ENCODE measurements at places on chromosomes 7 and 10.

DNA sequence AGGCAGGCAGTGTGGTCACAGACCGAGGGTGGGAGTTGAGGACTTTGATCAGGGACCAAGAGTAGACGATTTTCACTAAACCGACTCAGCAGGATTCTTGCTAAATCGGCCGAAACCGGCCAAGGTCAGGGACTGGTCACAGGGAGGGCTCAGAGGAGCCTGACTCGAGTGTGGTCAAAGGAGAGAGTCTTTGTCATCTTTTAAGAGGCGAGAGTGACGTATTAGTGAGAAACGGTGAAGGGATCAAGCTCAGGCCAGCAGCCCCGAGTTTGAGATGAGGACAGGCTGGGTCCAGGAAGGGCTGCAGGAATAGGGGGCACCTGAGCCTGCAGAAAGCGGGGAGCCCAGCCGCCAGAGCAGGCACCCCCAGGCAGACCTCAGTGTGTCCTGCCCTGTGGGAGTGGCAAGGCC lies 41.6 kb upstream of the FAM20C start:
- H3K4me1 ChIP-seq, result peaks cover 9% of the 10 kb centered on the region
- H3K4me3 ChIP-seq, result no peak overlapping the region
- no peaks in the 10 kb centered on the region for H3K36me3 ChIP-seq

GRCh38 chr7:44402401-44403060 lies 77.1 kb upstream of the CAMK2B start:
- no peak overlapping the region for H3K27ac ChIP-seq
- DNase-seq, result no peak
- no peaks in the 10 kb centered on the region for H3K4me1 ChIP-seq
- H3K4me3 ChIP-seq, result no peak overlapping the region

GRCh38 chr7:35623381-35623780 lies 71.6 kb downstream of the HERPUD2 start:
- no peak overlapping the region for H3K4me3 ChIP-seq
- H3K27ac ChIP-seq, result no peak overlapping the region
- peaks cover 4% of the 10 kb centered on the region for H3K36me3 ChIP-seq
- no peaks in the 10 kb centered on the region for H3K4me1 ChIP-seq

DNA sequence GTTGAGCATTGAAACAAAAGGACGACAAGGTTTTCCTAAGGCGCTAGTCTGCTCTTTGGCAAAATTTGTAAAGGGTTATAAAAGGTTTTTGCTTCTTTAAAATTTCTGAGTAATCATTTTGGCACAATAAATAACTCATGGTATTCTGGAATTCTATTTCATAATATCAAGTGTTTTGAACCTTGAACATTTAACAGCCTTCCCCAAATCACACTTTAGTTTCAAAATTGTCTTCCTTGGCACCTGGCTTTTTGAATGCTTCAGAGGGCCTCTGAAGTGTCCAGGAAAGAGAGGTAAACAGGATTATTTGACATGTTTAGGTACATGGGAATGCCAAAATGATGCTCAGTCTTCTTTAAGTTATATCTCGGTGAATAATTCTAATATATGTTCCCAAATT lies 220.8 kb downstream of the PHF14 start:
- no peak for DNase-seq
- no peaks in the 10 kb centered on the region for H3K36me3 ChIP-seq
- no peak overlapping the region for H3K4me3 ChIP-seq

- no peak overlapping the region for H3K4me3 ChIP-seq
- H3K27me3 ChIP-seq, result no peaks in the 10 kb centered on the region
- H3K36me3 ChIP-seq, result no peaks in the 10 kb centered on the region
- peaks cover 11% of the 10 kb centered on the region for H3K4me1 ChIP-seq
- no peak overlapping the region for H3K27ac ChIP-seq
Measured at GRCh38 chr10:47020471-47020870, 109.2 kb downstream of the PTPN20 start.

- H3K4me3 ChIP-seq, result peak overlapping the region; percentile 97
- H3K36me3 ChIP-seq, result no peaks in the 10 kb centered on the region
- H3K27ac ChIP-seq, result no peak overlapping the region
- peaks cover 16% of the 10 kb centered on the region for H3K4me1 ChIP-seq
- peak; percentile 33 for DNase-seq
Measured at GRCh38 chr10:91799612-91799975, 1.4 kb downstream of the TNKS2 start.

DNA sequence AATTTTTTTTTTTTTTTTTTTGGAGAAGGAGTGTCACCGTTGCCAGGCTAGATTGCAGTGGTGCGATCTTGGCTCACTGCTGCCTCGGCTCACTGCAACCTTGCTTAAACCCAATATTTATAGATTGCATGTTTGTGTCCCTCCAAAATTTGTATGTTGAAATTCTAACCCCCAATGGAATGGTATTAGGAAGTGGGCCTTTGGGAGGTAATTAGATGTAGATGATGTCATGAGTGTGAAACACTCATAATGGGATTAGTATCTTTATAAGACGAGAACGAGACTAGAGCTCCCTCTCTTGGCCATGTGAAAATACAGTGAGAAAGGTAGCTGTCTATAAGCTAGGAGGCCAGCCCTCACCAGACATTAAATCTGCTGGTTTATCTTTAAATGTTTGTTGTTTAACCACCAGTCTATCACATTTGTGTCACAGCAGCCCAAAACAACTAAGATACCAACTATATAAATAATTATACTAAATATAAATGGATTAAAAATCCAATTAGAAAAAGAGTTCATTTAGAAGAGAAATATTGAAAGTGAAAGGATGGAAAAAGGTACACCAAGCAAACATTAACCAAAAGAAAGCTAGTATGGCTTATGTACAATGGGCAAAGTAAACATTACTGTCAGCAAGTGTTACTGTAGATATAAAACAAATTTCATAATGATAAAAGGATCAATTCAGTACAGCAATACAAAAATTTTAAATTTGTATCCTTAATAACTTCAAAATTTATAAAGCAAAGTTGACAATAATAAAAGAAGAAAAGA lies 9.3 kb downstream of the TCAF1 start:
- H3K27ac ChIP-seq, result no peak overlapping the region
- H3K4me3 ChIP-seq, result no peak overlapping the region
- peak; percentile 15 for DNase-seq
- H3K36me3 ChIP-seq, result no peaks in the 10 kb centered on the region
- no peaks in the 10 kb centered on the region for H3K27me3 ChIP-seq

DNA sequence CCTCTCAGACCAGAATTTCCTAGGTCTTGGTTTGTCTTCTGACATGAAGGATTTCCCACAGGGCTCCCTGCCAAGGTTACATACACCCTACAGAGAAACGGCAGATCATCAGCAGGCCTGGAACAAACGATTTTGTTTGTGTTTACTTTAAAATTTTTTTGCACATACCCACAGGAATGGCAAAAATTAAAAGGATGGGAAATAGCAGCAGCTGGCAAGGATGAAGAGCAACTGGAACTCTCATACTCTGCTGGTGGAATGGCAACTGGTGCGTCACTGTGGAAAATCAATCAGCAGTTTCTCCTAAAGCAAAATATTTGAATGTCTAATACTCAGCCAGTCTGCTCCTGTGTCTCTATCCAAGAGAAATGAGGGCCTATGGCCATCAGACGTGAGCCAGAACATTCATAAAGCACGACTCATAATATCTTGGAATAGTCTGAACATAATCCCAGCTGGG lies 6.5 kb downstream of the BAIAP2L1 start:
- peak; percentile 90 for DNase-seq
- no peaks in the 10 kb centered on the region for H3K36me3 ChIP-seq
- H3K4me1 ChIP-seq, result peaks cover 3% of the 10 kb centered on the region
- H3K4me3 ChIP-seq, result no peak overlapping the region
- H3K27me3 ChIP-seq, result no peaks in the 10 kb centered on the region
- peak overlapping the region; percentile 26 for H3K27ac ChIP-seq

GRCh38 chr7:133433165-133433812 lies 180.4 kb downstream of the EXOC4 start:
- H3K4me1 ChIP-seq, result peaks cover 6% of the 10 kb centered on the region
- H3K27me3 ChIP-seq, result no peaks in the 10 kb centered on the region
- no peak overlapping the region for H3K4me3 ChIP-seq
- H3K27ac ChIP-seq, result no peak overlapping the region
- no peaks in the 10 kb centered on the region for H3K36me3 ChIP-seq

- H3K27ac ChIP-seq, result peak overlapping the region; percentile 99
- peak; percentile 38 for DNase-seq
- peak overlapping the region; percentile 19 for H3K4me3 ChIP-seq
Measured at GRCh38 chr7:27678617-27679260, 16.1 kb upstream of the HIBADH start.

GRCh38 chr7:150695654-150696053 lies 10.1 kb downstream of the GIMAP2 start:
- no peak overlapping the region for H3K4me3 ChIP-seq
- DNase-seq, result no peak
- H3K36me3 ChIP-seq, result no peaks in the 10 kb centered on the region
- no peaks in the 10 kb centered on the region for H3K4me1 ChIP-seq
- H3K27ac ChIP-seq, result no peak overlapping the region

GRCh38 chr10:129970465-129971364 lies 6.6 kb upstream of the EBF3 start:
- H3K27ac ChIP-seq, result no peak overlapping the region
- H3K4me3 ChIP-seq, result no peak overlapping the region
- no peaks in the 10 kb centered on the region for H3K4me1 ChIP-seq
- DNase-seq, result no peak

- no peak overlapping the region for H3K4me3 ChIP-seq
- H3K36me3 ChIP-seq, result no peaks in the 10 kb centered on the region
- DNase-seq, result peak; percentile 83
- H3K27ac ChIP-seq, result no peak overlapping the region
Measured at GRCh38 chr7:117008886-117009531, 55.7 kb downstream of the ST7 start.

DNA sequence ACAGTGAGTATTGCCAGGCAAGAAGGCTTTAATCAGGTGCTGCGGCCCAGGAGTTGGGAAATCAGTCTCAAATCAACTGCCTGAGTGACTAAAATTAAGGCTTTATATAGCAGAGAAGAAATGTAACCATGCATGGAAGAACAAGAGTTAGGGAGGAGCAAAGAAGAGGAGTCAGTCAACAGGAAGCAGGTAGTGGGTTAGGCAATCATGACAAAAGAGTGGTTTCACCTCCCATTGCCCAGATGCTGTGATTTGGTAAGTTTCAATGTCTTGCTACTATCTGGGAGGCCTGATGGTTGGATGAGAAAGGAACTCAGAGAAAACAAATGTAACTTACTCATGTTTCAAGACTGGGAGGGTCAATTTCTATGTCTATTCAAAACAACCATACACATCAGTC lies 998.3 kb downstream of the GATA3 start:
- H3K36me3 ChIP-seq, result no peaks in the 10 kb centered on the region
- H3K4me3 ChIP-seq, result no peak overlapping the region
- no peaks in the 10 kb centered on the region for H3K27me3 ChIP-seq
- DNase-seq, result no peak

- no peak for DNase-seq
- H3K4me3 ChIP-seq, result no peak overlapping the region
- H3K36me3 ChIP-seq, result no peaks in the 10 kb centered on the region
- H3K4me1 ChIP-seq, result peaks cover 5% of the 10 kb centered on the region
- no peaks in the 10 kb centered on the region for H3K27me3 ChIP-seq
- no peak overlapping the region for H3K27ac ChIP-seq
Measured at GRCh38 chr7:43849047-43849446, 20.3 kb downstream of the MRPS24 start.

DNA sequence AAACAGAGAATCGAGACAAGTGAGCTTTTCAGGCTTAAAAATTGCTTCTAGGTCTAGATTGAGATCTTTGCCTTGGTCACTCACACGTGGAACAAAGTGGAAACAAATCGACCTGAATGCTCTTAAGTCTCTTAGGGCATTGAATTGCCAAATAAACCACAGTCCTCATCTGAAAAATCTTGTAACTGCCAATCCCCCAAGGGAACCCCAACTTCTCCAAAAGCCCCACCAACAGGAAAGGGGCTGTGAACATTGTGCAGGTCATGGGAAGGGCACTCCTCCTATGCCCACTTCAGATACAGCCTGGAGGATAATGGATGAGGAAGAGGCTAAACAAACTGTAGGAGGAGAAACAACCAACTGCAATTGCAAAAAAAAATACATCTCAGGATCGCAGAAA lies 91.3 kb downstream of the DGKI start:
- no peaks in the 10 kb centered on the region for H3K27me3 ChIP-seq
- no peak overlapping the region for H3K4me3 ChIP-seq
- H3K36me3 ChIP-seq, result no peaks in the 10 kb centered on the region
- no peak overlapping the region for H3K27ac ChIP-seq
- H3K4me1 ChIP-seq, result peaks cover 21% of the 10 kb centered on the region

GRCh38 chr10:16381083-16381482 lies 55.7 kb upstream of the PTER start:
- H3K4me3 ChIP-seq, result no peak overlapping the region
- no peaks in the 10 kb centered on the region for H3K4me1 ChIP-seq

DNA sequence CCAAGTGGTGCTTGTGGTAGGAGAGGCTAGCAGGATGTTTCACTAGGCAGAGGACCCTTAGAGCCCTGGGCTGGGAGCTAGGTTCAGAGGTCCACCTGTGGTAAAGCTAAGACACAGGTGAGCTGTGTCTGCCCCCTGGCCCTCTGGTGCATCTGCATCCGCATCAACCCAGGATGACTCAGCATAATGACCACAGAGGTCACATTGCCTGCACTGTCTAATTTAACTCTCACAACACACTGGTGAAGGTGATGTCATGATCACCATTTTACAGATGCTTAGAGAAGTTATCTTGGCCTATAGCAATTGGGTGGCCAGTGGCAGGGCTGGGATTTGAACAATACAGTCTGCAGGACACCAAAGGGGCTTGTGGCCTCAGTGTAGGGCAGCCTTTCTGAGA lies 33.1 kb downstream of the HABP2 start:
- H3K27ac ChIP-seq, result no peak overlapping the region
- no peak overlapping the region for H3K4me3 ChIP-seq
- H3K4me1 ChIP-seq, result no peaks in the 10 kb centered on the region

GRCh38 chr10:8085251-8085650 lies 30.8 kb downstream of the GATA3 start:
- no peak for DNase-seq
- H3K4me3 ChIP-seq, result no peak overlapping the region
- H3K36me3 ChIP-seq, result no peaks in the 10 kb centered on the region
- no peak overlapping the region for H3K27ac ChIP-seq
- no peaks in the 10 kb centered on the region for H3K27me3 ChIP-seq

- peaks cover 3% of the 10 kb centered on the region for H3K4me1 ChIP-seq
- no peaks in the 10 kb centered on the region for H3K36me3 ChIP-seq
- peak; percentile 43 for DNase-seq
- H3K27me3 ChIP-seq, result no peaks in the 10 kb centered on the region
- H3K27ac ChIP-seq, result no peak overlapping the region
Measured at GRCh38 chr10:79374312-79375191, 27.3 kb downstream of the PPIF start.

DNA sequence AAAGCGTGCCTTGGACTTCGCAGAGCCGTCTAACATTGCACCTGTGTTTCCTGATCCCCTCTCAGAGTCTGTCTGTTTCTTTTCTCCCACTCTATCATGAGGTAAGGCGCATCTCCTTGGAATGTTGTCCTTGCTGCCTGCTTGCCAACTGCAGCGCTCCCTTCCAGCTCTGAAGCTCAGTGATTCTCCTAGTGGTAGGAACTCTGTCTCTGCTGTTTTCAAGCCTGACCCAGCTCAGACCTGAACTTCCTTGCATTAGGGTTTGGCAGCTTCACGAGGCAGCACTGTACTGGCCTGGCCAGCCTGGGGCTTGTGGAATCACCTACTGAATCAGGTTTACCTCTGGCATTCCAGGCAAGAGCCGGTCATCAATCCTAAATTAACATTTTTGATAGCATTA lies 123.9 kb downstream of the CREB5 start:
- DNase-seq, result peak; percentile 26
- H3K4me3 ChIP-seq, result no peak overlapping the region
- no peaks in the 10 kb centered on the region for H3K36me3 ChIP-seq
- peaks cover 10% of the 10 kb centered on the region for H3K4me1 ChIP-seq

GRCh38 chr10:71716426-71716825 lies 3.2 kb downstream of the C10orf105 start:
- no peak for DNase-seq
- H3K4me1 ChIP-seq, result peaks cover 7% of the 10 kb centered on the region
- no peak overlapping the region for H3K27ac ChIP-seq
